ENCODE measurements at places on chromosomes 2 and 18.

DNA sequence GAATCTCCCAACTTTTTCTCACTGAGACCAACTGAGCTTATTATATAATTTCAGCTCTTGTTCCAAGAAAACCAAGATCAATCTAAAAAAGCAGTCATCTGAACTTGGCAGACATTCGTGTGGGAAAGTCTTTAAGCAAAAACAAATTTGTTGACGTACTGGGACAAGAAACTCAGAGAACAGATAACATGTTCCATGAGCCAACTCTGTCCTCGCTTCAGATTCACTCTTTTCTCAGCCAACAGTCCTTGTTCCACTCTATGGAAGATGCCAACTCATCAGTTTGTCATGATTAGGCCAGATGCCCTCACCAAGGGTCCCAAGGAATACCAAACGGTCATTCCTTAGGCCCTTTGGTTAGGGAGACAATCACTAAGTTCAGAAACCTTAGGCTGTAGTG, 224.2 kb upstream of the CTAGE1 start:
- DNase-seq: no peak

- no peak for DNase-seq
These were observed 11.7 kb downstream of the HSBP1L1 start for GRCh38 chr18:79975985-79976680.

GRCh38 chr2:158580760-158581159, 124.0 kb downstream of the PKP4 start:
- peak; percentile 78 for DNase-seq

DNA sequence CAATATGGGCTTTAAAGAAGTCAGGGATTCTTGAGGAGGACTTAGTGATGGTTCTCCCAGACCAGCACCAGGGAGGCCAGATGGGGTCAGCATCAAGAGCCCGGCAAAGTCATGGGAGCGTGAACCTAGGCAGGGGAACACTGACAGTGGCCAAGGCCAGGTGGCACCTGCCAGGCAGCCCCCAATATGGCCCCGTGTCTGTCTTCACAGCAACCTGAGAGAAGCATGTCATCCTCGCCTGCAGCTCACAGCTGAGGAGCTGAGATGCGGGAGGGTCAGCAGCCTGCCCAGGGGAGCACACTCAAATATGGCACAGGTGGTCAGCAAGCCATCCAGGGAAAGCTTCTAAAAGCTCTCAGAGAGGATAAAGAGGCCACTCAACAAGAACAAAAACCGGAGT, 105.7 kb upstream of the GPC1 start:
- DNase-seq: no peak

DNA sequence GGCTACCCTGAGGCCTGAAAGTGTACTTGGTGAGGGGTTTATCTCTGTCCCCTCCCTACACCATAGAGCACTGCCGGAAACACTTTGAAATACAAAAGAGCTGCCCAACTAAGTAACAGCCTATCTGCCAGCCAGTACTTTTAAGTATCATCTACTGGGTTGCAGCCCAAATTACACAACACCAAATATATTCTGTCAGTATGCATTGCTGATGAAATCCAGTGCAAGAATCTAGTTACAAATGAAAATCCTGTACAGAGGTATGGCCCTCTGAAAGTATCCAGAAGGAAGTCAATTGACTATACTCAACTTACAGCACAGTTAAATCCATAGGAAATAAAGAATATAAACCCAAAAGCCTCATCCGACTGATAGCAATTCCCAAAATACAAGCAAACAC, 280.8 kb downstream of the CCDC85A start:
- no peak for DNase-seq

- DNase-seq: no peak
These were observed 44.3 kb upstream of the RAB6C start for GRCh38 chr2:129935118-129935517.

DNA sequence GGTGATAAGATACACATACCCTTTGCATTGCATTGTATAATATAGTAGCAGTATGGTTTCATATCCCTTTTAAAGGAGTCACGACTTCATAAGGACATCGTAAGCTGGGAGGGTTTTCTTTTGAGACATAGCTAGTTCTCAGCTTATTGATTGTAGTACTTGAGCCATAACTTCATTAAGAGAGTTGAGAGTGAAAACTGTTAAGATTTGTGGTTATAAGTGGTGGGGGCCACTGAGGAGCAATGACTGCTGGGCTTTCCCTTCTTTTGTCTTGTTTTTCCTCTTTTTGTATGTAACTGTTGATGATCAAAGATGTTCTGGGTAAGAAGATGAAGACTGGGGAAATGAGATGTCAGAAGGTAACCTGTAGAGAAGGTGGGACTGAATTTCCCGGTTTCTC, 11.0 kb downstream of the EIF5B start:
- DNase-seq: no peak

DNA sequence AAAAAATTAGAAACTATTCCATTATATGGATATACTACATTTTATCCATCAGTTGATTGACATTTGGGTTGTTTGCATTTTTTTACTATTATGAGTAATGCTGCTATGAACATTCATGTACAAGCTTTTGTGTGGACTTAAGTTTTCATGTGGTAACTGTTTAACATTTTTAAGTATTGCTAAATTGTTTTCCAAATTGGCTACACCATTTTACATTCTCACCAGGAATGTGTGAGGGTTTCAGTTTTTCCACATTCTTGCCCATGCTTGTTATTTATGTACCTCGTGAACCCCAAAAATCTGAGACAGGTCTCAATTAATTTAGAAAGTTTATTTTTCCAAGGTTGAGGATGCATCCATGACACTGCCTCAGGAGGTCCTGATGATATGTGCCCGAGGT, 3.1 kb upstream of the TXNL4A start:
- no peak for DNase-seq

- no peak for DNase-seq
These were observed 111.1 kb downstream of the CDH2 start for GRCh38 chr18:28065793-28066186.

- no peak for DNase-seq
These were observed 342.6 kb downstream of the CELF4 start for GRCh38 chr18:37222999-37223378.

- DNase-seq: no peak
These were observed 782.8 kb downstream of the PLCL1 start for GRCh38 chr2:198587240-198587639.

DNA sequence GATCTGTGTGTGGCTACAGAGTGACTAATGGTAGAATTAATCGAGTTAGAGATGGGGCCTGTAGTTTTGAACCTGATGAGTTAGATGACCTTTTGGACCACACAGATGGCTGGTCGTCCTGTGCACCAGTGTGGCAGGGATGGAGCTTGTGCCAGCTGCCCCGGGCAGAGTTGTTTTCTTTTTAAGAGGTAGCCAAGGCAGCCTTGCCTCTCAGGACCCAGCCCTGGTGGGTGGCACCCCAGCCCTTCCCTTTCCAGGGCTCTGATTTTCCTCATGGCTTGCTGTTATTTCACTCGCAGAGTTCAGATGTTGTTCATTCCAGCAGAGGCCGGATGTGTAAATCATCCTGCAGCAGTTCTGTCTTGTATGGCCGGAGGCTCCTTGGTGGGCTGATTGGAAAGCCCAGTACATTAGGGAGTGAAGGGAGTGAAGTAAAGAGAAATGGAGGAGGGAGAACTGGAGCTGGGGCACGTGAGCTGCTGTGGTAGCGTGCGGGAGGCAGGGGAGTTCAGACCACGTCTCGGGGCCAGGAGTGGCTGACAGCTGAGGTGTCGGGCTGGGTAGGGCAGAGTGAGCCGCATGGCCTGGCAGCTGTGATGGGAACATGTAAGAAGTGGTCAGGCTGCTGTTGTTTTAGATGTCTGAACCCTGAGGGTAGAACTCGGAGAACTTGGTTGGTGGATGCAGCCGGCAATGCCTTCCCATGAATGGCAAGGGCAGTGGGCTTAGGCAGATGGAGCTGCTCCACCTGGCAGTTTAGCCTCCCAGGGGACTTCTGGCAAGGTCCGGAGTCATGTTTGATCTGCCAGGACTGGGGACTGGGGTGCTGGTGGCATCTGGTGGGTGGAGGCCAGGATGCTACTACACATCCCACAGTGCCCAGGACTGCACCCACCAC, 28.8 kb downstream of the ASAP2 start:
- DNase-seq: no peak

- peak; percentile 9 for DNase-seq
These were observed 12.5 kb downstream of the KLHL29 start for GRCh38 chr2:23397478-23397877.

DNA sequence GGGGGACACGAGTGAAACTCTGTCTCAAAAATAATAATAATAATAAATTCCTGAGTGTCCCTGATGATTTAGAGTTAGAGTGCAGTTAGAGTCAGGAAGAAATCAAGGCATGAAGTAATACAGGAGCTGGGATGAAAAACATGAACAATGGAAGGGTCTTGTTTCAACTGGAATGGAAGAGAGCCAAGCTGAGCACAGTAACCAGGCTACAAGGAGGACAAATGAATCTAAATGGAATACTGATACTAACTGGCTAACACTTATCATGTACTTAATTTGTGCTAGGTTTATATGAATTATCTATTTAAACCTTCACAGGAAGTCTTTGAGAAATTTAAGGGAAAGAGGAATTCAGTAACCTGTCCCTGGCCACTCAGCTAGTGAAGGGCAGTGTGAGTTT, 38.8 kb upstream of the PSME4 start:
- no peak for DNase-seq

DNA sequence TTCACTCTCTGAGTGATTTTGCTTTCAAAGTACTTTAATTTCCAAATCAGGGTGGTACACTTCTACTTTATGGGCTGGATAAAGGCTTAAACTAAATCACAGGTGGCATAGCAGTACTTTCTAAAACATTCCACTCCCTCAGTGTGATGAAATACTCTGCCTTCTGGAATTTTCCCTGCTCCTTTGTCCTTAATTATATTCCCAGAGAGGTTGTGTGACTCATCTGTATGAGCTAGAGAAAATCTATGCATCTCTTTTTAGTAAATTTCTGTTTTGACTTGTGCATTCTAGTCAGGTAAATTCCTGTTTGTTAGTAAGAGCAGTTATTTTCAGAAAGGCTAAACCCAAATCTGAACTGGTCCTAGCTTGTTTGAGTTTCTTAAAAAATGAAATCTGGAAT, 29.0 kb upstream of the PLA2R1 start:
- no peak for DNase-seq

- no peak for DNase-seq
These were observed 109.0 kb downstream of the SETBP1 start for GRCh38 chr18:44789710-44790109.

DNA sequence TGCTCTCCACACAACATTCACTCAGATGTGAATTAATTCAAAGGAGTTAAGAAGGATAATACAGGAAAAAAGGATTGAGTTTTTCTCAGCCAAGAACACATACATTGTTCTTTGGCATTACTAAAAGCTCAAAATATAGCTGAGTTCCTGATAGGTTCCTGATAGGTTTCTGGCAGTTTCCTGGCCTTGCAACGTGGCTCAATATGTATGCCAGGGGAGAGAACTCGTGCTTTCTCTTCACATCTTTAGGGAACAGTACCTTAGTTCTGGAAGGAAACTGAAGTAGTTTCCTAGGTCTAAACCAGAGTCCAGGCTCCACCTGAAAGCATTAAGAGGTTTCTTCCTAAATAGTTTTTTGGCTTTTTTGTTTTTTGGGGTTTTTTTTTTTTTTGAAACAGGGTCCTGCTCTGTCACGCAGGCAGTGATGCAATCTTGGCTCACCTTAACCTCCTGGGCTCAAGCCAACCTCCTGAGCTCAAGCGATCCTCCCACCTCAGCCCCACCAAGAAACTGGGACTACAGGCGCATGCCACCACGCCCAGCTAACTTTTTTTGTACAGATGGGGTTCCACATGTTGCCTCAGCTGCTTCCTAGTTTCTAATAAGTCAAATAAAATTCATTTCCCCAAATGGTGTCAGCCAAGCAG, 42.8 kb downstream of the ESCO1 start:
- DNase-seq: no peak

DNA sequence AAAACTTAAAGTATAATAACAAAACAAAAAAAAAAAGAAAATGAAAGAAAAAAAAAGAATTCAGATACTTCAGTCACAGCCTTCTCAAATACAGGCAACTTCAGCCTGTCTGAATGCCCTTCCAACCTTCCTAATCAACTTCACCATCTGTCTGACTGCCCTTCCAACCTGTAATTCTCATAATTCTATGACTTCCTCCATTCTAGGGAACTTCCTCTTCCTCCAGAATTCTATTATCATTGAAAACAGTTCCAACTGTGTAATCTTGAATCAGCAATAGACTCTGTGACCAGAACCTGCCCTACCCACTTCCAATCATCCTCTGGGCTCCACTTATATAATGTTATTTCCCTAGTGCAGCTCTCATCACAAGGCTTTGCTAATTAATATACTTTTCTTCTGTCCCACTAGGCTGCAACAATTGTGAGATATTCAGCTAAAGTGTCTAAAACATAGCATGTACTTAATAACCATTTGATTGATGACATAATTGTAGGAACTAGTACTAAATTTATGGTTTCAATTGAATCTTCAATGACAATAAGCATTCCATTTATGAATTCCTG, 127.3 kb downstream of the UPP2 start:
- DNase-seq: no peak

DNA sequence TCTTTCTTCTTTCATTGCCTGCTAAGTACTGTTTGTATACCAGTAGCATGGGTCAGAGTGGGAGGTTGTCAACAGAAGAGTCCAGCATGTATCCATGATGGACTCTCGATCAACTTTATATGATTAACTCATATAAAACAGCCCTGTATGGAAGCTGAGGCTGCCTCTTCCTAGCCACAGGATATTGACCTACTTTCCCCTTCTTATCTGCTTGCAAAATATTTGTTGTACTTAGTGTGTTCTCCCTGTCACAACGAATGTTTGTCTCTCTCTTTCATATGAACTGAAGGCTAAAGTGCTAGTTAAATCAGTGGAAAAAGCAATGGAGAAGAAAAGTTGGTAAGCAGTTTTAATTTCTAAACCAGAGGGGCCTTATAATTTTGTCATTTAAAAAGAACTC, 17.8 kb downstream of the MYO1B start:
- DNase-seq: no peak

DNA sequence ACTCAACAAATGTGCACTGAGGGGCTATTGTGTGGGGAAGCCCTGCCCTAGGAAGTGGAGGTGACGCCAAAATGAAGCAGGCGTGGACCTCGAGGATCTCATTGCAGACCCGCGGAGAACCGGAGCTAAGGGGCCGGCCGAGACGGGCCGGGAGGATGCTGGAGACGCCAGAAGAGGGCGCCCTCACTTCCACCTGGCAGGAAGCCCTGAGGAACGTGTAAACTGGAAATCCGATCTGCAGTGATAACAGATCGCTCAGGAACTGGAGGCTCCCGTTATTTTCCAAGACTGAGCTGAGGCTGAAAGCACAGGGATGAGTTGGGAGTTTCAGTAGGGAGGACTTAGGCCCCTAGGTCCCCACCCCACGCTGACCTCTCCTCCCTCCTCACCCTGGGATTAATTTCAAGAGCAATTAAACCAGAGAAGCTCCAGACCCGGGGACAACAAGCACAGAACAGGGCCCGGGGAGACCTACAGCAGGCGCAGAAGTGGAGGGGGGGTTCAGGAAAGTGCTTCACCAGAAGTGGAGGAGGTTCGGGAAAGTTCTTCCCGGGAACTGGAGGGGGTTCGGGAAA, 7.7 kb upstream of the COL6A3 start:
- DNase-seq: peak; percentile 43

- no peak for DNase-seq
These were observed 10.6 kb downstream of the KDSR start for GRCh38 chr18:63356272-63356896.

All from NCI-H1105 treated with DMSO at 0.1 percent for 48 hours (cell line).